ENCODE measurements at places on chromosomes 5 and 9.

GRCh38 chr5:43287493-43287892 lies 25.7 kb downstream of the HMGCS1 start:
- no peak for DNase-seq

DNA sequence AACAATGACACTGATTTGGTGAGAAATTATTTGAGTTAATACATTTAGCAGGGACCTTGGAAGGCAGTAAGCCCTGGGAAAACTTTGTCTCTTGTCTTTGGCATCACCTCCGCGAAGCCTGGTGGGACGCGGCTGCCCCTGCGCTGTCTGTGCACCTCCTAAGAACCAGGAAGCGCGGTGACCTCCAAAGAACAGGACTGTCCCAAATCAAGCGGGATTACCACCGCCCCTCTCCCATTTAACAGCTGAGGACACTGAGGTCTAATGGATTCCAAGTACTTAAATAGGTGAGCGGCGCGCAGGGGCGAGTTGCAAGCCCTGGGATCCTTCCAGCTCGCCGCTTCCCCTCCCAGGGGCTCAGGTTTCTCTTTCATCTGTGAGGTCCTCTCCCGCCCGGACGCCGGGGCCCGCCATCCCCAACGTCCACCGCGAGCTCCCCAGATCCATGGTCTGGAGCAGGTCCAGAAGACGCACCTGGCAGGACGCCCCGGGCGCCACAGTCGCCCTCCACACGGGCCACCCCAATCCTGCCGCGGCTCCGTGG lies 432 bp downstream of the STARD4 start:
- no peak for DNase-seq

- DNase-seq: no peak
These were observed 2.1 kb downstream of the RPL7A start for GRCh38 chr9:133349965-133350616.

DNA sequence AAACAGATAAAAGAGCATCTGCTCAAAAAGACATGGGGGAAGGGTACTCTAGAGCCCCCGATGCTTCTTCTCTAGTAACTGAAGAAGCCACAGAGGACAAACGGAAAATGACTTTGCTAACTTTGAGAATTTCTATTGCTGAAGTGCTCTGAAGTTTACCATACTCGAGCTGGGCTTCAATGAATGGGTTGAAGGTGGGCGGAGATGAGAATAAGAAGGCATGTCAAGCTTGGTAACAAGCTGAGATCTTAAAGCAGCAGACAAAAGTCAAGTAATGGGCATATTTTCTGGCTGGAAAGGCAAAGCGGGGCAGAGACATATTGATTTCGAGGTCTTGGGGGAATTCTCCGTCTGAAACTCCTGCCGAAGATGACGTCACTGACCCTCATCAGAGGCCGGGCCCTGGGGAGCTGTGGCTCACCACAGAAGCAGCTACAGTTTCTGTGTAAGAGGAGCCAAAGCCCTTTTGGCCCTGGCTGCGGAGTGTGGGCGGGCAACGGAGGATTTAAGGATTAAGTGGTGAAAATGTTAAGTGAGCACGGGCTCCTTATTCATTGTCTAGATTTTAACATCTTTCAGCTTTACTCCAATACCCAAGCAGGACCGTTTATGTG lies 115.8 kb upstream of the SLIT3 start:
- no peak for DNase-seq

DNA sequence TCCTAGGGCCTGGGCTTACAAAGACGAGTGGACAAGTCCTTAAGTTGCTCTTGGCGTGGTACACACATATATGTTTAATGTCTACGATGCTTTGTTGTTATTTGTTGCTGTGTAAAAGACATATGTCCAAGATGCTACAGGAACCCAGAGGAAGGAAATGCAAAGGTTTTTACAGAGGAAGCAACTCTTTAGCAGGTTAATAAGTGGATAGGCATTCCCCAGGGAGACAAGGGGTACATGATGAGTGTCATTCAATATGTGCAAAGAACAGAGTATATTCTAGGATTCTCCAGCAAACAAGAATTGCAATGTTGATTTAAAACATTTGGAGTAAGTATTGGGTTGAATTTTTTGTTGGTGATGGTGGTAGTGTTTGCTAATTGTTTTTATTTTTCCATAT lies 92.1 kb downstream of the PIP5K1B start:
- no peak for DNase-seq

- no peak for DNase-seq
These were observed 225.7 kb downstream of the CACNA1B start for GRCh38 chr9:138103111-138103848.

GRCh38 chr5:56142233-56142613 lies 90.9 kb downstream of the ANKRD55 start:
- no peak for DNase-seq

GRCh38 chr5:10681731-10682679 lies 79.0 kb downstream of the DAP start:
- DNase-seq: no peak

DNA sequence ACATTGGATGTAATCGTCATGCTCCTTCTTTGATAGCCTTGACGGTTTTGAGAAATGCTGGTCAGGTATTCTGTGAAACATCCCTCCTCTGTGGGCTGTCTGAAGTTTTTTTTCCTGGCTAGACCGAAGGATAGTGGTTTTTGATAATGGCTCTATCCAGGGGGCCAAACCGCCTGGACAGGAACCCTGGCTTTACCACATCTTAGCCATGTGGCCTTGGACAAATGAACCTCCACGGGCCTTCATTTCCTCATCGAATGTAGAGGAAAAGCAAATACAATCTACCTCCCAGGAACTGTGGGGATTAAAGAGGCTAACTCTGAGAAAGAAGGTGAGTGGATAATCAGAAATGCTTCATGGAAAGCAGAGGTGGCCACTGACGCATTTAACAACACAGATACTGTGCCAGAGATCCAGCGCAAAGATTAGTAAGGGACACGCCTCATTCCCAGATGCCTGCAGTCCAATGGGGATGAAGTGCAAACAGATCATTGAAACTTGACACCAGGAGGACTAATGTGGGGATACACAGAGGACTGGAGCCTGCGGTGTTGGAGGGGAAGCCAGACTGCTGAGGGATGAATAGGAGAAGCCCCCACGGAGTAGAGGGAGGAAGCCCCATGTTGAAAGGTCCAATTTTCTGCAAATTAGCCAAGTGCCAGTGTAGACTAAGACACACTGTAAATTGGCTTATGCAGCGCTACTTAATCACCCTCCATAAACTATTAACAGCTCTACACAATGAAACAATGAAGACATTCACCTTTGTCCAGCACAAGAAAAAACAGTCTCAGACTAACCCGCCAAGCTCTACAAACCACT lies 41.6 kb downstream of the MYO10 start:
- DNase-seq: peak; percentile 79

- no peak for DNase-seq
These were observed 31.7 kb upstream of the LRRC14B start for GRCh38 chr5:159448-160172.

DNA sequence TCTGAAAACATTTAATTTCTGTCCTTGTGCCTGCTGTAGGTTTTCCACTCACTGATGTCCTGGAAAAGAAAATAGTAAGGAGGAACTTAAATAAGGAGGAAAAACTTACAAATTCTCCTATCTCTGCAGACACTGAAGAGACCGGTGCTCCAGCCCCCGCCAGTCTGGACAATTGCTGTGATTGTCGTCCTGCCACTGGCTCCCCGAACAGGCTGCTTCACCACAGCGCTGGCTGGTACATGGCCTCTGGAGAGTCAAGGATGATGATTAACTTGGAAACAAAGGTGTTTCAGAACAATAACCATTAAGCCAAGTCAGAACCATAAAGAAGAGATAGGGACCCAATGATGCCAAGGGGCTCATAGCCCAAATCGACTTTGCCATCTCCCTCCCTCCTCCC lies 7.3 kb downstream of the PLAC8L1 start:
- DNase-seq: no peak

DNA sequence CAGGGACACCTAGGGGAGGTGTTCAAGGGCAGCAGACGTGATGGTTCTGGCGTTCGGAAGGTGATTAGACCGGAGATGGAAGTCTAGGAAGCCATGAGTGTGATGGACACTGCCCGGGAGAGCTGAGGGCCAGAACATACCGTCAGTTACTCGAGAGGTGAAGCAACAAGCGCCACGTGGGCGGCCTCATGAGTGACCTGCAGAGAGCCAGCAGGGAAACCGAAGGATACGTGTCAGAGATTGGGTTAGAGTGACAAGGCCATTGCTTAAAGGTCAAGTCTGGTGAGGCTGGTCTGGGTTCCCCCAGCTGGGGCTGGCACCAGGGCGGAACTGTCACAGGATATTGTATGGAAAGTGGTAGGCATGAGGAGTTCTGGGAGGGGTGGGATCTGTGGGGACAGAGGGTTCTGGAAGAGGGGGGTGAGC lies 60.0 kb downstream of the C9orf50 start:
- DNase-seq: no peak

- no peak for DNase-seq
These were observed 195.0 kb upstream of the TBC1D2 start for GRCh38 chr9:98450496-98450895.

- no peak for DNase-seq
These were observed 40.2 kb upstream of the PALM2AKAP2 start for GRCh38 chr9:109739760-109740159.

GRCh38 chr5:821504-821903 lies 29.3 kb downstream of the ZDHHC11 start:
- DNase-seq: no peak

DNA sequence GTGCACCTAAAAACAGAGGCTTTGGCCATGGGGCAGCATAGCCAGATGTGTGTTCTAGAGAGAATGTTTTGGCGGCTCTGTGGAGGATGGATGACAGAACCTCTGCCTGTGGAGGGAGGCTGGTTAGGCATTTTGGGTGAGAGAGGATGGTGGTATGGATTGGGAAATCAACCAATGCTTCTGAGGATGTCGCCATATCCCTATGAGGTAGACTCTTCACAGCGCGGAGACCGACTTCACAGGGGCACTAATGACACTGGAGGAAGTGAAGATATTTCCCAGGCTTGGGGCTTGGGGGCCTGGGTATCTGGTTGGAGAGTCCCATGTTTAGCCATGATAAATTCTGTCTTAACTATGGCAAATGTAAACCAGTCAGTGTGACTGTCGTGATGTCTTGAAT lies 140.6 kb upstream of the KLF4 start:
- DNase-seq: no peak

DNA sequence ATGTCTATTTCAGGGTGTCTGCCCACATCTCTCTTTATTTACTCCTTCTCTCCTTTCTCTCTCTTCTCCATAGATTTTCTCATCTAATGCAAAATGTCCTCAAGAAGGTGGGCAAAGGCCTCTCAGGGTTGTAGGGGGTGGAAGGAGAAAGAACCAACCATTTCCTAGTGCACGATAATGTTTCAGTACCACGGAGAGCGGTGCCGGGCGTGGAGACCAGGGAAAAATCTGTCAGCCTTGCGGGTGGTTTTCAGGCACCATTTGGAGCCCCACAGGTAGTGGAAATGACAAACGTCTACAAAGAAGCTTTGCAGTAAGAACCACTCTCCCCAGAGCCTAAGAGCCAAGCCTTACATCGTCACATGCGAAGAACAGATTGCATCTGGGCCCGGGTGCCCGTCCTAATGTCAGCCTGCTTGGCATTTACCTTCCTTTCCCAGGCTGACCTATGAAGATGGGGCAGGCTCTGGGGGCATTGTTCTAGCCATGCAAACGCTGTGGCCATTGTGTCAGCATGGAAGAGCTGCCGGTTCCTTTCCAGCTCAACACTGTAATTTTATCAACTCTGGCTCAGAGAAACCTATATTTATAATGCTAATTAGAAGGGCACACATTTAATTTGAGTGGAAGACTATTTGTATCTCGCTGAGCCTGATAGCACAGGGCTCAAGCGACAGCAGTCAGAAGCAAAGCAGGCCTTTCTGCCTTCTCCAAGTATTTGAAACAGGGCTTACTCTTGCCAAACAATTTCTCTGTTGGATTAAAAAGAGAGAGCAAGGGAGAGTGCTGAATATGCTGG lies 430.1 kb upstream of the WWC1 start:
- no peak for DNase-seq

GRCh38 chr5:82676661-82677060 lies 398.5 kb upstream of the RPS23 start:
- DNase-seq: no peak

- no peak for DNase-seq
These were observed 29.7 kb downstream of the GPR21 start for GRCh38 chr9:123063177-123063598.

DNA sequence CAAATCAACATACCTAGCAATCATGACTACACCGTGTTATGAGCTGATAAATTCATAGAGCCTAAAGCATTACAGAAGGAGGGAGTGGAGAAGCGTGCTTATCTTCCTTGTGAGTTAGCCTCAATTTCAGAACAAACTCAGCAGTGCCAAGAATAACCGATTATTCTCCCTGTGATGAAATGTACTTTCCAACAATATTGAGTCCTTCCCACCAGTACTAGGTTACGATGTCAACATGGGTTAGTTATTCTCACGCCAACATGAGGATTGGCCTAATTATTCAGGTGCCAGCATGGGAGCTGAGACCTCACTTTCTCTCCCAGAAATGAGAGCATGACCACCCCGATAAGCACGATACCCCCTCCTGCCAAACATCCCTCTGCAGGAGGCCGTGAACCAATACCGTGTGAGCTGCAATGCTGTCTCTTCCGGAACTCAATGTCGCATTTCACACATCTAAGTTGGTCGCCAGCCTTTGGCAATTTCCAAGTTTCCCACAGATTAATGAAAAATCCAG lies 193.7 kb downstream of the ENC1 start:
- DNase-seq: no peak

GRCh38 chr5:139340051-139340450 lies 1.6 kb upstream of the PAIP2 start:
- no peak for DNase-seq

DNA sequence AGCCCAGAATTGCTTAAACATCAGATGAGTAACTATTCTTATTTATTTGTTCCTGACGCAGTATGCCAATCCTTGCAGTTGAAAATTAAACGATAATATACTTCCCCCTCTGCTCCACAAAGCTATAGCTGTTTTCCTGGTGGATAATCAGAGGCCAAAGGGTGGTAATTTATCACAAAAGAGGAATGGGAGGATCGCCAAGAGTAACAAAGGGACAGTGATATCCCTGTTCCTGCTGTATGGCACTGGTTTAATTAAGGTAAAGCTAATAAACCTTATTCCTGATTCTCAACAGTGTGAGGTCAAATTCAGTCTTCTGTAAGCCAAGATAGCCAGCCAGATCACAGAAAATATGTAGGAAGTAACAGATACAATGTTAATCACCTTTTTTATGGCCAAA lies 33.4 kb upstream of the PTGER4 start:
- DNase-seq: no peak

DNA sequence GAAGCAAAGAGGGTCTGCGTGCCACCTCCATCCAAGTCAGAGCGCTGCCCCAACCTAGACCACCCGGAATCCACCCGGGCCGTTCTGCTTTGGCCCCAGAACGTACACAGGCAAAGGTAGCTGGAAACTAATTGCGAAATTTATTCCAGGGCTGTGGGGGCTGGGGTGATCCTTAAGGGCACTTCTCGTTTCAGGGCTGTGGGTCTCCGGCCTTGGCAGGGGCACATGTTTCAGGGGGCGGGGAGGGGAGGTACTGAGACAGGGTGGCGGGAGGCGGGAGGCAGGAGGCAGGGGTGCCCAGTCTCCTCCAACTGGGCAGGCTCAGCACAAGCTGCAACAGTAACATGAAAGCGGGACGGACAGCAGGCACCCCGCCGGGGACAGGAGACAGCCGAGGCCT lies 26.1 kb downstream of the NR5A1 start:
- no peak for DNase-seq

All from DMS153 (cell line).